ENCODE measurements at places on chromosomes 6 and 20.

DNA sequence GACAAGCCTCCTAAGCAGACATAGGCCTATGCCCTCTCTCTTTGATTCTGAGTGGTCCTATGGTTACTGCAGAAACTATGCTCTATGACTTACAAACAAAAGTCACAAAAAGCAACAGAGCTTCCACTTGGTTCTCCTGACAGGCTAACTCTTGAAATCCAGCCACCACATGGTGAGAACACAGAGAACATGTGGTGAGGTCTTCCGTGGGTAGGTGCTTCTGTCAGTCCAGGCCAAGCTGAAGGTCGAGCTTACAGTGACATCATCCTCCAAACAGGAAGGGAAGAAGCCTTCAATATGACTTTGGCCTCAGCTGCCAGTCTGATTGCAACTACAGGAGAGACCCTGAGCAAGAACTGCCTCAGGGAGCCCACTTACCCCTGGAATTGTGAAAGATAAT, 265.5 kb downstream of the TBX18 start:
- no peak for DNase-seq

DNA sequence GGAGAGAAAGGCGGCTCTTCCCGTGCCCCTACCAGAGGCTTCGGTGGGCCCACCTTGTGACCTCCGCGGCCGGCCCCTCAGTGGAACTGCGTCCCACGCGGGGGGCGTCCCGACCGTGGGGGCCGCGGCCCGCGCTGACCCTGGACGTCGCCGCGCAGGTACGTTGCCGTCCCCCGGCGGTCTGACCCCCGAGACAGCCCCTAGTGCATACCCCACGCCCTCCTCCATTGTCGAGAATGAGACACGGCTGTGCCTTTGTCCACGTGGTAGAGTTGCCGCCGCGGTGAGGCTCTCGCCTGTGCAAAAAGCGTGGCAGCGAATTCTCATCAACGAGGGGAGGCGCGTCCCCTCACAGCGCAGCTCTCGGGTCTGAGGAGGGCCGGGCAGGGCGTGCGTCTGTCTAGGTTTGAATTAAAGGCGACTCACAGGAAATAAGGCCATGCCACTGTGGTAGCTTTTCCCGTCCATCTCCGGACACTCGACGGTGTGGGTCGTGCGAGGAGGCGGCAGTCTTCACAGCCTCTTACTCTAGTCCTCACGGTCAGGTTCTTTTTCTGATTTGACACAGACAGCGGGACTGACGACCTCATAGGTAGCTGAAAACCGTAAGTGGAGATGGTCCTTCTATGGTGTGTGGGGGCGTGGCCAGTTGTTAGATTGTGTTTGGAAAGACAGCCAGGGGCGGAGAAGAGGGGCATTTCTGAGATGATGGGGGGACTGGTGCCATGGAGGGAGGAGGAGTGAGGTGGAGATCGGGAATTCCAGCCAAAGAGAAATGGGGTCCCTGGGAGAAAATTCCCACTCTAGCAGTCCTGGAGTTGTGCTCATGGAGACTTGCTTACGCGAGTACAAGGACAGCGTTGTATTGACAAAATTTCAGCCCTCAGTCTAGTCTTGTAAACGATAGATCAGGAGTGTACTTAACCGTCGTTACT, 580 bp downstream of the NXT1 start:
- DNase-seq, result peak; percentile 73

GRCh38 chr20:29689411-29690225, 1567.8 kb upstream of the DEFB115 start:
- DNase-seq, result peak; percentile 82

GRCh38 chr6:52840763-52841585, at the start of gene GSTA5:
Gene GSTA5, minus strand, starts transcription at chr6:52840813.
- DNase-seq, result no peak

GRCh38 chr6:117034971-117035370, 157.9 kb downstream of the RFX6 start:
- DNase-seq, result no peak

GRCh38 chr20:63628246-63628975, 1.5 kb upstream of the GMEB2 start:
- DNase-seq, result peak; percentile 93

DNA sequence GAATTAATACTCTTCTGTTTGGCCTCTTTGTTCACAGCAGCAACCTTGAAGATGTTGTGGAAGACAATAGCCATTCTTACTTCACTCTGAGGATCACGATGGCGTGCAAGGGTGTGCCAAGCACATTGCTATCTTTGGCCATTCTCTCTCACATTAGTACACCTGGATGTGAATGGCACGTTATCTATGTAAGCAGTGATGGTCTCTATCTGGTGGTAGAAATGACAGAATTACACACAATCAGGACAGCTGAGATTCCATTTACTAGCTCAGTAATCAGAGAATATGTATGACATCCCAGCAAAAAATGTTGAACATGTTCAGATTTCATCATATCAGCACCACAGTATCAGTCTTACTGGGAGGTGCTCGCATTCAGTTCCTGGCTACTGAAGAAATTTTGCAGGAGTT, 116.2 kb downstream of the LCA5 start:
- DNase-seq, result peak; percentile 22

DNA sequence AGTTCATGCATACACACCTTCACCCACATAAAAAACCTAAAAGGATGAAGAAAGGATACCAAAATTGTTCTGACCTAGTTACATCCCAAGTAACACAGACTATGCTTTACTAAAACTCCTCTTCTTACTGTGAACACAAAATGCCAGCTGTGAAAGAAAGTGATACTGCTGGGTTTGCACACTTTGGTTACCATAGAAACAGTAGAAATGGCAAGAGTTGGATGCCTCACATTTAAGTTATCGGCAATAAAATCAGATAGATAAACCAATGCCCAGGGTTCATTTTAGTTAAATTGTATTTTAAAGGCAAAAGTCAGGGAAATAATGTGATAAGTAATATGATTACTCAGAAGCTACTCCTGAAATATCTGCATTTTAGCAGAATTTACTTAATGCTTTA, 161.9 kb downstream of the CDK19 start:
- peak; percentile 49 for DNase-seq

GRCh38 chr6:67285770-67286495, 1349.1 kb upstream of the ADGRB3 start:
- DNase-seq, result no peak

GRCh38 chr6:106783640-106784566, 154.5 kb downstream of the QRSL1 start:
- no peak for DNase-seq

- DNase-seq, result peak; percentile 1
These were observed 63.5 kb upstream of the ASCC3 start for GRCh38 chr6:100944644-100945043.

GRCh38 chr6:15213838-15214400, 31.9 kb upstream of the JARID2 start:
- no peak for DNase-seq

GRCh38 chr6:1872649-1873131, 263.0 kb downstream of the FOXC1 start:
- no peak for DNase-seq

DNA sequence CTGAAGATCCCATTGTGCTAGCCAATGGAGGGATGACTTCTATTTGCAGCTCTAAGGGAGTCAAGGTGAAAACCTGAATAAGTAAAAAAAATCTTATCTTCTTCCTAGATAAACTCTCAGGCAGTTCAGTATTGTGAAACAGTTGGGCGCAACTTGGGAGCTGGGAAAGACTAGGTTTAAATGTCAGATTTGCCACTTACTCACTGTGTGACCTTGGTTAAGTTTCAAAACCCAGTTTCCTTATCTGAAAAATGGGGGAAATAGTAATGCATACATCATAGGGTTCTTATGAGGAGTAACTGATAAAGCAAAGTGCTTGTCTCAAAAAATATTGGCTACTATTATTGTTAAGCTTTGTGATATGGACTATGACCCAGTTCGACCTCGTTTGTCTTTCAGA, 88.8 kb downstream of the CD83 start:
- no peak for DNase-seq
